ENCODE measurements at places on chromosomes 7 and 10. TPM values are rescaled to one million over a fixed set of nuclear protein-coding genes. Genes with fewer than 3 reads are reported as not detected.

Gene SLC12A9
- 18.0 TPM for total RNA-seq

Gene KIAA1217
- 154 TPM for total RNA-seq

Gene PNLIPRP3
- total RNA-seq, result 0.29 TPM

Gene TMEM176B
- 49.1 TPM for total RNA-seq

Gene JMJD1C
- 327 TPM for total RNA-seq

DNA sequence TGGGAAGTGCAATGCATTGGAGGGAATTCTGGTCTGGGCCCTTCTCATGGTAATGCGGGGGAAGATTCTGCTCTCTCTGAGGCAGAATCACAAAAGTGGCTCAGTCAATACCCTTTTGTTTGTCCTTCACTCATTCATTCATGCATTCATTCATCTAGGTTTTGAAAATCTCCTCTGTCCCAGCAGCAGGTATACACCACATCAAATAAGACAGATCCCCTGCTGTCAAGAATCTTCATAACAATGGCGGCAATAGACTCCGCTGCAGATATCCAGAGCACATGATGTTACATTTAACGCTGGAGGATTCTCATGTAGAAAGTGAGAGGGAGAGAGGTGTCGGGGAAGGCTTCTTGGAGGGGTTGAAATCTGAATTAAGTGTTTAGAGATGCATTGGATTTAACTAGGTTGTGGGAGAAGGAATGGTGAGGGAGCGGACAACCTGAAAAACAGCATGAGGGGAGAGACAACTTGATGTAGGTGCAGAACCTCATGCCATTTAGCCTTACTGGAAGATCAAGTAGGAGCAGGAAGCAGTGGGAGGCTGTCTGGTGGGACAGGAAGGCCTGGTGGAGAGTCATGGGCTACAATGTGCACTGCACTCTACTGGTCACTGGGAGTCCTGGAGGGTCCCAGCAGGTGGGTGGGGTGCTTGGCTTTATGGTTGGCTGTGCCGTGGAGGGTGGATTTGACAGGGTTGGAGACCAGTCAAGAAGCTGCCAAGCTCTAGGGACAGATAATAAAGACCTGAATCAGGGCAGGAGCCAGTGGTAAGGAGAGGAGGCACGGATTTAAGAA, 5.2 kb upstream of the FAM180A start:
- no peak overlapping the region for H3K27ac ChIP-seq
- H3K36me3 ChIP-seq, result no peaks in the 10 kb centered on the region
- no peaks in the 10 kb centered on the region for H3K4me1 ChIP-seq

DNA sequence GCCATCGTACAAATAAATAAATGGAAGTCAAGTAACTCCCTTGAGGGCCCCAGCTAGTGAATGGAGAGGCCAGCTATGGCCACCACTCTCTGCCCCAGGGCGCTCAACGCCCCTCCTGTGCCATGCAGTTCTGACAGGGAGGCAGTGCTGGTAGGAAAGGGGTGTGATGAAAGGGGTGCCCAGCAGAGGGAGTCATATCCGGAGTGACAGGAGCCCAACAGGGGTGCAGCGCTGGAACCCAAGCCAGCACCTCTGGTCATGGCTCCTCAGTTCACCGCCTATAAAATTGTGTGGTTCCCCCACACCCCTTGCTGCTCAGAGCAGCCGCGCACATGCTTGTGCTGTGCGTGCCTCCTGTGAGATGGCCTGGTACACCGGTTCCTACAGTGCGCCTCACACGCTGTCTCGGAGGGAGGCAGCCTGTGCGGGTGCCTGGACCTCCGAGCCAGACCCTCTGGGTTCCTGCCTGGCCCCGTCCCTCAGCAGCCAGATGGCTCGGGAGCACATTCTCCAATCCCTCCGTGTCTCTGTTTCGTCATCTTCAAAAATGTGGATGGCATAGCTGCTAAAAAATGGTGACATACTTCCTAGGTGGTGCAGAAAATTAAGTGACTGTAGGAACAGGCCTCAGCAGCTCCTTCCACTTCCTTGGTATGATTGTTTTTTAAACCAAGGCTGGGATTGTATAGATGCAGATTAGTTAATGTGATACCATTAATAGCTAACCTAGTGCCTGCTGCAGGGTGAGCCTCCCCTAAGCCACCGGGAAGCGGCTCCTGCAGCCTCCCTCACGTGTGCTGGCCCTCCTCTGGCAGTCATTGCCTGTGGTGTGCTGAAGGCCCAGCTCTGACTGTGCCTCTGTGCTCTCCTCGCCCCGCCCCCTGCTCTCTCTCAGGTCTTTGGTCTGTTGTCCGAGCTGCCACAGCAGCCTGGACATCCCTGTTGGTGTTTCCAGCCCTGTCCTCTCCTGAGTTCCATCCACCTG, 125.8 kb downstream of the EGFR start:
- no peak overlapping the region for H3K27ac ChIP-seq
- H3K4me1 ChIP-seq, result no peaks in the 10 kb centered on the region
- no peak overlapping the region for H3K4me3 ChIP-seq
- H3K36me3 ChIP-seq, result peaks cover 6% of the 10 kb centered on the region

- H3K27ac ChIP-seq, result no peak overlapping the region
- no peak for DNase-seq
- no peaks in the 10 kb centered on the region for H3K4me1 ChIP-seq
Observed at GRCh38 chr10:15236340-15236739, 67.8 kb upstream of the NMT2 start.

DNA sequence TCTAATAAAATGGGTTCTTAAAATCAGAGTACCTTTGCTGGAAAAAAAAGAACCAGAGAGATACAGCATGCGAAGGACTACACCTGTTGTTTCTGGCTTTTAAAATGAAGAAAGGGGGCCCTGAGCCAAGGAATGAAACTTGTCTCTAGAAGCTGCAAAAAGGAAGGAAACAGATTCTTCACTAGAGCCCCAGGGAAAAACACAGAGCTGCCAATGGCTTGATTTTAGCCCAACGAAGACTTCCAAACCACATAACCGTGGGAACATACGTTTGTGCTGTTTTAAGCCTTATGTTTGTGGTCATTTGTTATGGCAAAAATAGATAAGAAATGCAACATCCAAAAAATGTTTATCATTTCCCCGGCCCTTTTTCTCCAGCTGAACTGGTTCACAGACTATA, 780.0 kb downstream of the SORCS1 start:
- H3K36me3 ChIP-seq, result no peaks in the 10 kb centered on the region
- H3K27ac ChIP-seq, result no peak overlapping the region
- H3K4me1 ChIP-seq, result no peaks in the 10 kb centered on the region

DNA sequence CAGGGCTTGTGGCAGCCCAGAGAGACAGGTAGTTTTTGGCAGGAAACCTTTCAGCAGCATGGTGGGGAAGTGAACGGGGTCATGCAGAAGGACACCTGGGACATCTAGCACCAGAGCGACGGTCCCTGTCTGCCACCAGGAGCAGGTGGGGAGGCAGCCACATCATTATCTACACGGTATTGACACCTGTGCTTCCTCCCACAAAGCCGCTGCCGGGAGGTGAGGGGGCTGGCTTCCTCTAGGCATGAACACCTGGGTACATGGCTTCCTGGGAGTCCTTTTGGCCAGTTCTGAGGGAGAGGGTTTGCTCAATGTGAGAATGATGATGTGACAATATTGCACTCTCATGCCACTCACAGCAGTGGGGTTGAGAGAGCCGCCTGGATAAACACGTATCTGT, 275.2 kb downstream of the ACTR3B start:
- H3K4me3 ChIP-seq, result no peak overlapping the region
- no peaks in the 10 kb centered on the region for H3K4me1 ChIP-seq
- no peaks in the 10 kb centered on the region for H3K27me3 ChIP-seq
- no peak for DNase-seq
- no peaks in the 10 kb centered on the region for H3K36me3 ChIP-seq

DNA sequence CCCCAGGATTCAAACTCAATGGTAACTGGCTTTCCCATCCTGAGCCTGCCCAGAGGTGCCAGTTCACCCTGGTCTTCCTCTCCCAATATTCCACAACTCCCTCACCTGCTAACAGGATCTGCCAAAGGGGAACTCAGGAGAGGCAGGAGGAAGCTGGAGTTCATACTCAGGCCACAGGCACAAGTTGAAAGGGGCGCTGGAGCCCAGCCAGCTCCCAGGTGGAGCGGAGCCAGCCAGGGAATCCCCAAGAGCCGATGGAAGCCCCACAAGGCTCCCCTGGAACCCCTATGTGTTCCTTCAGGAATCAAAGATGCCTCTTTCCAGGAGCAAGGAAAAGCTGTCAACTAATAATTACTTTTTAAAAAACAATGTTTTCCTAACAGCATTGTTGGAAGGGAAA, 63.5 kb downstream of the SH3PXD2A start:
- H3K4me3 ChIP-seq, result no peak overlapping the region
- no peaks in the 10 kb centered on the region for H3K4me1 ChIP-seq
- H3K27me3 ChIP-seq, result no peaks in the 10 kb centered on the region
- H3K36me3 ChIP-seq, result no peaks in the 10 kb centered on the region

- peak overlapping the region; percentile 85 for H3K27ac ChIP-seq
- H3K4me3 ChIP-seq, result no peak overlapping the region
- H3K27me3 ChIP-seq, result no peaks in the 10 kb centered on the region
Observed at GRCh38 chr7:18638594-18639452, 143.3 kb downstream of the HDAC9 start.

DNA sequence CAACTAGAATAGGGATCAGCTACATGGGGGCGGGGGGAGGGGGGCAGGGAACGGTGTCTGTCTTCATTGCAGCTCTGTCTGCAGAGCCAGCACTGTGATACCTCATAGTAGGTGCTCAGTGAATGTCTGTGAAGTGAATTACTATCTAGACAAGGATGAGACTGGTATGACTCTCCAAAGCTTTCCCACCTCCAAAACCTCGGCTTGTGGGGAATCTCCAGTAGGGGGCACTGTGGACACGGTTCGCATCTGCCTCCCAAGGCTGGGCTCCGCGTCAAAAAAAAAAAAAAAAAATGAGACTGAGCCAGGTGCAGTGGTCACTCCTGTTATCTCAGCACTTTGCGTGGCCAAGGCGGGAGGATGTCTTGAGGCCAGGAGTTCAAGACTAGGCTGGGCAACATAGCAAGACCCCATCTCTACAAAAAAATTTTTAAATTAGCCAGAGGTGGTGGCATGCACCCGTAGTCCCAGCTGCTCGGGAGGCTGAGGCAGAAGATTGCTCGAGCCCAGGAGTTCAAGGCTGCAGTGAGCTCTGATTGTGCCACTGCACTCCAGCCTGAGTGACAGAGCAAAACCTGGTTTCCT, 9.6 kb downstream of the TRIM56 start:
- no peak overlapping the region for H3K27ac ChIP-seq
- peaks cover 1% of the 10 kb centered on the region for H3K4me1 ChIP-seq
- no peak for DNase-seq
- H3K27me3 ChIP-seq, result no peaks in the 10 kb centered on the region

- no peak overlapping the region for H3K4me3 ChIP-seq
- peak overlapping the region; percentile 52 for H3K27ac ChIP-seq
- no peaks in the 10 kb centered on the region for H3K36me3 ChIP-seq
- no peaks in the 10 kb centered on the region for H3K27me3 ChIP-seq
- peak; percentile 24 for DNase-seq
Observed at GRCh38 chr7:155166673-155167370, 96.7 kb downstream of the HTR5A start.

DNA sequence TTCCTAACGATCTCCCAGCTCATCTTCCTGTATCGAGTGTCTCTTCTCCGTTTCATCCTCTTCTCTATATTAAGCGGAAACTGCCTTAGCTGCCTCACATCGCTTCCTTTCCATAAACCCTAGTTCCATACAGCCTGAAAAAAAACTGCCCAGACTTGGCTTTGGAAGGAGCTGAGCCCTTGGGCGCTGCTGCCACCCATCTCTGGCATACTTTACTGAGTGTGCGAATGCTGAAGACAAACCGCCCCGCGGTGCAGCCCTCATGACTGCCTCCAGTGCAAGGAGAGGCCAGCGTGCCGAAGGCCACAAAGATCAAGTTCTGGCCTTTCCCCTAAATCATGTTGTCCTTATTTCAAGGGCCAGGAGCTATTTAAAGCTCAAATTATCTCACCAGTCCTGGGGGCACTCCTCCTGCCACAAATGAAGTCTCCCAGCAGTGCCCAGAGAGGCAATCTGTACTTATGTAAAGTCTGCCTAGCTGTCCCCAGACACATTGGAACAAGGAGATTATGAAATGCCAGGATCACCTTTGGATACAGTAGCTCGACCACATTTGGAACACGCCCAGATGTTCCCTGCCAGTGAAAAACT, 25.2 kb downstream of the YWHAG start:
- no peaks in the 10 kb centered on the region for H3K27me3 ChIP-seq
- no peaks in the 10 kb centered on the region for H3K36me3 ChIP-seq
- no peak overlapping the region for H3K4me3 ChIP-seq
- no peak for DNase-seq
